ENCODE measurements at places on chromosomes 2 and 18. TPM values are rescaled to one million over a fixed set of nuclear protein-coding genes. Genes with fewer than 3 reads are reported as not detected.

DNA sequence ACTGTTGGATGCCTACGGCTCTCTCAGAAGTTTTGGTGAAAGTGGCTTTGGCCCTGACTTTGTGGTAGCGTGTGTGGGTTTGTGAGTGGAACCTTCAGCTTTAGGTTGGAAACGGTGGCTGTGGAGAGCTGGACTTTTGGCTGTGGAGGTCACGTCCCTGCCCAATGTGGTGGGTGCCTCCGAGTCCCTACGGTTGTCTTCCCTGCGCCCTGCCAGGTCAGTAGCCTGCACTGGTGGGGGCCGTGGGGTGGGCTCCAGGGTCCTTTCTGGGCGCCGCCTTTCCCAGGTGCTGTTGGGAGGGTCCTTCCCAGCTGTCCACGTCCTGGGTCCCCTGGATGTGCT, 11.1 kb downstream of the COLEC11 start:
- no peaks in the 10 kb centered on the region for H3K27me3 ChIP-seq
- H3K27ac ChIP-seq = no peak overlapping the region
- H3K4me3 ChIP-seq = no peak overlapping the region

DNA sequence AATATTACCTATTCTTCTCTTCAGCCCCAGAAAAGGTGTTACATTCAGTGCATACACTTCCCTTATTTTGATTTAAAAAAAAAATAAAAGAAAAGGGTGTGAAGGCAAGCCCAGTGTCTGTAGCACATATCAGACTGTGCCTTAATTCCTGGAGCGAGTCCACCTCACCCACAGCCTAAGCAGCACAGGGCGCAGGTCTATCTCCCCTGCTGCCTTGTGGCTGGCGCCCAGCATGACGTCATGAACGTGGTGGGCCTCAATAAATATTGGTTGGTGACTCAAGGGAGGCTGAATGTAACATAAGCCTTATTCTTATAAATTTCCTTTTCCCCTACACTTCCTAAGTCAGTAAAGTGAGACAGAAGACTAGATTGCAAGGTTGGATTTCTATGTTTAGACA, 26.4 kb downstream of the ST3GAL5 start:
- H3K4me3 ChIP-seq = no peak overlapping the region
- H3K4me1 ChIP-seq = no peaks in the 10 kb centered on the region
- no peaks in the 10 kb centered on the region for H3K27me3 ChIP-seq
- no peak overlapping the region for H3K27ac ChIP-seq
- DNase-seq = no peak

EFR3B gene
- 1.7 TPM for total RNA-seq

DNA sequence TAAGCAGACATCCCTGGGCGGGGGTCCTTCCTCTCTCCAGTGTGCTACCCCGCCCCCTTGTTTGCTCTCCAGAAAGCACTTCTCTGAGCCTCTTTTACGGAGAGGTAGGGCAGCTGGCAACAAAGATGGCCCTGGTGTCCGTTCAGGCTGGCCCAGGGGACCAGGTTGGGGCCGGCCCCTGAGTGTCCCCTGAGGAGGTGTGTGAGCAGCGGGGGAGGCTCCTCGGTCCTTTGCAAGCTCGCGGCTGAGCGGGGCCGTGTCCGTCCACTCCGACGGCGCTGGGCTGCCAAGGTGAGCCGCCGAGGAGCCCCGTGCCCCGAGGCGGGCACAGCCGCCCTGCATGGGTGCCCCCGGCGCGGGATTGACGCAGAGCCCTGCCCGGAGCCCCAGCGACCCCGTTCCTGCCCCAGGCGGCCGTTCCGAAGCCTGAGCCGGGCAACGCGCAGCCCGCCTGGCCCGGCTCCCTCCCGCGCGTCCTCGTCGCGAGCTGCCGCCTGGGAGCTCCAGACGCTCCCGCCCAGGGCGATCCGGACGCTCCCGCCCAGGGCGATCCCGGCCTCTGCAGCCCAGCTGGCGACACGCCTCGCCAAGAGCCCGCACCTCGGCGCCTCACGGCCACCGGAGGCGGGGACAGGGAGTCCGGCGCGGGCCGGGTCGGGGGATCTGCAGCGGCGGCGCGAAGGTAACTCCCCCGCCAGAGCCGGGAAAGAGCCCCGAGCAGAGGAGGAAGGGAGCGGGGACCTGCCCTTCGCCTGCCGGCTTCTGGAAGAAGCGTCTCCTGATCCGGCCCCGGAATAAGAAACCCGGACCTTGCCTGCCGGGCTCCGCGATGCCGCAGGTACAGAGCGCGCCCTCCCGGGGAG, at the start of gene PROKR1:
Gene PROKR1, plus strand, starts transcription at position 569 of the 863 bp plus-strand sequence. CDS start 2,243 bp downstream, outside the sequence.
- peaks cover 25% of the 10 kb centered on the region for H3K27me3 ChIP-seq
- peak; percentile 37 for DNase-seq
- no peaks in the 10 kb centered on the region for H3K36me3 ChIP-seq
- H3K4me1 ChIP-seq = peaks cover 6% of the 10 kb centered on the region
- H3K27ac ChIP-seq = no peak within 1 kb of the TSS
- H3K4me3 ChIP-seq = peak within 1 kb of the TSS; percentile 54

Data from colonic mucosa (tissue), 4 donors.